ENCODE measurements at places on chromosomes 13 and 19.

DNA sequence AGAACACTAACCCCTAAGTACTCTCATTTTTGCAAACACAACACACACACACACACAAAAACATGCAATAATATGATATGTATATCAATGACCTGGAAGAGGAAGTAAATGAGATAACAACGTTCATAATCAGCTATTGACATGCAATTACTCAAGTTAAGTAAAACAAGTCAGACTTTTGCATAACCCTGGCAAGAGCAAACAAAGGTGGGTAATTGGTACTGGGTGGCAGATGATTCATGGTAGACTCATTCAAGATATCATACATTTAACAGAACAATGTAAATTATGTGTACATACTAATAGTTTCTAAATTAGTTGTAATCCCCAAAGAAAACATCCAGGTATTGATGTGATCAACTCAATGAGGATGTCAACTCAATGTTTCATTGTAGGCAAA, 508.8 kb downstream of the DACH1 start:
- DNase-seq: no peak

DNA sequence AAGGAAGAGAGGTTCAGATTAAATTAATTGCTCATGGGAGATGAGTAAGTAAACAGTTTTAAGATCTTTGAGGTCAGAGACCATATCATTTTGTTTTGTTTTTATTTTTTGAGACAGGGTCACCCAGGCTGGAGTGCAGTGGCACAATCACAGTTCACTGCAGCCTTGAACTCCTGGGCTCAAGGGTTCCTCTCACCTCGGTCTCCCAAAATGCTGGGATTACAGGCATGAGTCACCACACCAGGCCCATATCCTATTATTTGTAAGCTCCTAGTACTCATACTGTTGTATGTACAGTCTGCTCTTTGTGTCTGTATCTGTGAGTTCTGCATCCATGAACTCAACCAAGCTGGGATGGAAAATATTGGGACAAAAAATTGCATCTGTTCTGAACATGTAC, 6.0 kb upstream of the RASL11A start:
- no peak for DNase-seq

GRCh38 chr19:15324791-15325519, 7.4 kb downstream of the BRD4 start:
- DNase-seq: no peak

GRCh38 chr13:99969919-99970650, 1.5 kb downstream of the ZIC5 start:
- no peak for DNase-seq

- DNase-seq: no peak
These were observed 75.2 kb upstream of the UBL3 start for GRCh38 chr13:29925457-29926097.

DNA sequence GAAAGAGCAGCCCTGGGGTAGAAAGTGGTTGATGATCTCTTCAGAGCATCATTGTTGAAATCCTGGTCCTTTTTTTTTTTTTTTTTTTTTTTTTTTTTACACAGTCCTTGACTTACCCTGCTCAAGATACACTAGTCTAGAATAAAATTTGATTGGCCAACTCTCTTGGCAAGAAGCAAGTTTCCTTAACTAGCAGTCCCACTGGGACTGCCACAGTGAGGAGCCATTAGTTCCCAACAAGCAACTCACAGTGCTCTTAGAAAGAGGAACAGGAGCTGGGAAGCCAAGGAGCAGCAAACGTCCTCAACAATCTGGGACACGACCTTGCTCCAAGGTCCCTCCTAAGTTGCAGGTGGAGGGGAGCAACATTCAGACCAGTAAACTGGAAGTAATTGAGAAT, 47.9 kb upstream of the INTS6 start:
- no peak for DNase-seq

GRCh38 chr13:33150662-33151061, 134.4 kb downstream of the KL start:
- DNase-seq: no peak

GRCh38 chr19:19006213-19006612, 27.1 kb downstream of the SUGP2 start:
- DNase-seq: no peak

GRCh38 chr19:5821521-5822180, 16.8 kb downstream of the NRTN start:
- no peak for DNase-seq

GRCh38 chr19:8335343-8336071, 7.6 kb downstream of the KANK3 start:
- no peak for DNase-seq

GRCh38 chr13:22103046-22104027, 432.5 kb downstream of the FGF9 start:
- DNase-seq: no peak

All from HTR-8/SVneo (cell line).